Subcutaneous adipose tissue (tissue), 4 donors: ENCODE measurements at places on chromosomes 3 and 15. TPM values are rescaled to one million over a fixed set of nuclear protein-coding genes. Genes with fewer than 3 reads are reported as not detected.

Gene KBTBD13
- total RNA-seq, result not detected

Gene MED12L
- total RNA-seq, result 0.33 TPM

Gene ANKUB1
- not detected for total RNA-seq

Gene TGM5
- not detected for total RNA-seq

Gene MYL3
- total RNA-seq, result 2.0 TPM
